ENCODE measurements at places on chromosomes 1 and 21.

GRCh38 chr1:43935711-43936427 lies 2.3 kb downstream of the ARTN start:
- DNase-seq: no peak

DNA sequence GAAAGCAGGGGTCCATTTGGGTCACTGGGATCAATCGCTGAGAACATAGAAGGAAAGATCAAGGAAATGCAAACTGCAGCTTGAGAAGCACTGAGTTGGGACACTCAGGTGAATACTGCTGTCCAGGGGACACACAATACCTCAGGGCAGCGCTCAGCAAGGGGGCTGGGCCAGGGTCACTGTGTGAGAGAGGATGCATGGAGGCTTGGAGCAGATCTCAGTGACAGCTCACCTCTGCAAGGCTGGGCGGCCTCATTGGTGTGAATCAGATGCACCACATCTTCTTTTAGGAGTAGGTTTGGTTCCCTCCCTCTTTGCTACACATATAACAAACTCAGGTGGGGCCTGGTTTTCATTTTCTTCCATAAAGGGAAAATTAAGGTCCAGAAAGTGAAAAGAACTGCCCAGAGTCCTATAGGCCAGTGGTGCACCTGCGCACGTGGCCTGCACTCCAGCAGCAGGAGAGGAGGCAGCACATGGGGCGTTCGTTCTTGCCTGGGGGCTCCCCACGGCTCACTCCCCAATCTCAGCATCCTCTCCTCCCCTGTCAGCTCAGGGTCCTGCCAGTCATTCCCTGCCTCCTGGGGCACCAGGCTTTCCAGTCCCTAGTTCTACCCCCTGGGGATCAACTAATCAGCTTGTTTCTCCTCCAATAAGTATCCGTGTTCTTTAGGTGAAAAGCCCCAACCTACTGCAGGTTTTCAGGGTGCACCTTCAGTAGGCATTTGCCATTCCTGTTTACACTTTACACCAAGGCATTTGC lies 1.5 kb downstream of the A3GALT2 start:
- DNase-seq: no peak

DNA sequence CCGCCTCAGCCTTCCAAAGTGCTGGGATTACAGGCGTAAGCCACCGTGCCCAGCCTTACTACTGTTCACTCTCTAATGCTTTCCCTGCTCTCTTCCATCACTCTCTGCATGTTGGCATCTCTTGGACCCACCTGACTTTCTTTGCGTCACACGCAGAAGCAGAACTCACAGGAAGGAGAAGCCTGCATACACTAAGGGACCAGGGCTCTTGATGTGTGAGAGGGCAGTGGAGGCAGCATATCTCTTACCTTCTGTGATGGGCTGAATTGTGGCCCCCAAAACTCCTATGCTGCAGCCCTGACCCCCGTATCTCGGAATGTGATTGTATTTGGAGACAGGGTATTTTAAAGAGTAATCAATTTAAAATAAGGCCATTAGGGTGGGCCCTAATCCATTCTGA lies 26.7 kb upstream of the SLAMF9 start:
- no peak for DNase-seq

DNA sequence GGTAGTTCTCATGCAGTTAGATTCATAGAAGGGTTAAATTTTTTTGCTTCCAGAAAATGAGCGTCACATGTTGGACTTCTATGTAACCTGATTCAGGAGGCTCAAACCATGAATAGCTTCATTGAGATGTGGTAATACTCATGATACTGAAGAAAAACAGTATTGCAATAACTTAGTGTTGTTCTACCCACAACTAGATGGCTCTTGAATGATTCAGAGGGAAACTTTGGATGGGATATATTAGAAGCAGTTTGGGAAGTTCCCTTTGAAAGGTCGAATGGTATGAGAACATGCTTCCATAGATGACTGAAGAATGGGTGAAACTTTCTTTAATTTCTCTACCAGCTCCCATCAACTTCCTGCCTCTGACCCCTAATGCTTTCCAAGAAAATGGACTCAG lies 211.7 kb upstream of the PTGFR start:
- DNase-seq: no peak

DNA sequence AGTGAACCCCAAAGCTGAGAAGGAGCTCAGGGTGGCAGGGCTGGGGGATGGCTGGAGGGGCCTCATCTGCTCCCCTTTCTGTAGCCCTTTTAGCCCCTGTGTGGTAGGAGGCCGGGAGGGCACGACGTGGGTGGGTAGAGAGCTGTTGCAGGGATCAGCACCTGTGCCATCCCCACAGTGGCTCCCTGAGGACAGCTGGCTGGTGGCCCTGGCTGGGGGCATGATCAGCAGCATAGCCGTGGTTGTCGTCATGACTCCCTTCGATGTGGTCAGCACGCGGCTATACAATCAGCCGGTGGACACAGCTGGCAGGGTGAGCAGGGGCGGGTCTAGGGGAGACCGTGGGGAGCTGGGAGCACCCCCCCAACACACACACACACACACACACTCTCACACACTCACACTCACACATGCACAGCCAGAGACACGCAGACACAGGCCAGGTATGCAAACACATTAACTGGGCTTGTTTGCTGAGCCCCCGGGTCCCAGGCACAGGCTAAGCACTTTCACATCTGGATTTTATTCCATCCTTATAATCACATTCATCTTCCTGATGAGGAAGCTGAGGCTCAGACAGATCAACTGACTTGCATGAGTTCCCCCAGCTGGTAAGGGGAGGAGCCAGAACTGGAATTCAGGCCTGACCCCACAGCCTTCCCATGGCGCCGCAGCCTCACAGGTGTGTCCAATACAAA lies 2.5 kb downstream of the SLC25A34 start:
- DNase-seq: no peak

Measured in activated naive CD8-positive, alpha-beta T cell treated with anti-CD3 and anti-CD28 coated beads, Interleukin-2, amount 50 U/mL, for 16 hours (primary cell).